ENCODE measurements at places on chromosomes 12 and 14. TPM values are rescaled to one million over a fixed set of nuclear protein-coding genes. Genes with fewer than 3 reads are reported as not detected.

DNA sequence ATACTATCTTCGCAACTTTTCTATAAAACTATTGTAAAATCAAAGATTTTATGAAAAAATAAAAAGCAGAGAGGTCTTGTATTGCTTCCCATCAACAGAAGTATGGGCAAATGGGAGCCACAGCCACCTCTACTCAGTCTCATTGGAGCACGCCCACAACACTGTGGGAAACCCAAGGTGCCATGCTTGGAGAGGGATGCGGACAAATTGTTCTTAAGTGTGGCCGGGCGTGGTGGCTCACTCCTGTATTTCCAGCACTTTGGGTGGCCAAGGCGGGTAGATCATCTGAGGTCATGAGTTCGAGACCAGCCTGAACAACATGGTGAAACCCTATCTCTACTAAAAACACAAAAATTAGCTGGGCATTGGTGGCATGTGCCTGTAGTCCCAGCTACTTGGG is 498.2 kb upstream of the SOX5 start:
- no peak for DNase-seq

GRCh38 chr12:124745465-124745890 is 118.2 kb downstream of the SCARB1 start:
- no peak for DNase-seq

TRIM9 gene
- polyA plus RNA-seq: 0.05 TPM

- no peak for DNase-seq
Observed at GRCh38 chr12:51217133-51217967, 512 bp downstream of the POU6F1 start.

- no peak for DNase-seq
Observed at GRCh38 chr14:73189651-73190050, 47.7 kb upstream of the PAPLN start.

Measured in GM12878 (cell line).